Activated B cell treated with CpG ODN at 0.5 μM for 24 hours (primary cell): ENCODE measurements at places on chromosomes 6 and 20. TPM values are rescaled to one million over a fixed set of nuclear protein-coding genes. Genes with fewer than 3 reads are reported as not detected.

Gene BPIFB1
- total RNA-seq: not detected in 2 replicates

Gene TFAP2A
- not detected in 2 replicates for total RNA-seq

Gene SLC22A16
- not detected in 2 replicates for total RNA-seq

Gene LRRN4
- not detected in 2 replicates for total RNA-seq

Gene EDN1
- 0.56 and 0.91 TPM in 2 replicates for total RNA-seq

Gene CAGE1
- 0.07 and 0.20 TPM in 2 replicates for total RNA-seq
